CD4-positive, alpha-beta T cell treated with Interleukin-6 for 4 hours (primary cell): ENCODE measurements at places on chromosomes 2 and 18.
A peak's percentile ranks its signal among the peaks of the same experiment; 100 is the strongest.

DNA sequence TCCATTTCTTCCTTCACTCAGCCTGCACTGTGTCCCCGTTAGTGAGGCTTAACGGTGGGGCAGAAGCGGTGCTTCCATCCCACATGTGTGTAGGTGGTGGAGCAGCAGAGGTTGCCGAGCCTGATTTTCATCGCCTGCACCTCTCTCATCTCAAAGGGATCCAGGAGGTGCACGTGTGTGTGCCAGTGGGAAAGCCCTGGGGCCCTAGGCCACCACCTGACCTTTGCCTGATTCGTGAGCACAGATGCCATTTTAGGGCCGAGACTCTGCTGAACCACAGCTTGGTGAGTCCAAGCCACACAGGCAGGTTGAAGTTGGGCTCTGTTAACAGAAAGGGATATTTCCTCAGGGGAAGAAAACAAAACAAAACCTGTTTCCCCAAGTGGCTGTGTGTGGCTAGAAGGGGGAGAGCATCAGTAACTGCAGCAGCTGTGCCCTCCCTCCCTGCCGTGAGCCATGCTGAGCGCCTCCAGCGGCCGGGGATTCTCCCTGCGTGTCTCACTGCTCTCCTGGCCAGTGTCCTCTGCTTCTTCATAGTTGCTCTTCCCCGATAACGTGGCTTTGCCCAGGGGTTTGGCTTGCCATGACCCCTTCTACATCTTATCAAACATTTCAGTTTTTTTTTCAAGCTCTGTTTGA, 81.5 kb downstream of the MAPRE2 start:
- peak; percentile 40 for DNase-seq

DNA sequence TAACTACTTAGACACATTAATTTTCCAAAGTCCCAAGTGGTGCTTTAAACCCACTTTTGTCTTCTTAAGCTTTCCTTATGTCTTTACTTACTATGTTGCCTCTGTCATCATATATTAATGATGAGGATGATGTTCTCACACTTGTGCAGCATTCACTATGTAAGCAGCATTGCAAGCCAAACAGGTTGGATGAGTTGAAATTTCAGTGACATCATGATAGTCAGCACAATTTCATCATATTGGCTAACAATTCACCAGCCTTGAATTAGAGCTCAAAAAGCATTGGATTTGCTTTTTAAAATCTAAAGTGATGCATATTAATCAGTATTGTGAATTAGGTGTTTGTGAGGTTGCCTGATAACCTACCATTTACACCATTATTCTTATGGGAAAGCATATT, 7.7 kb downstream of the APLF start:
- no peak for DNase-seq

DNA sequence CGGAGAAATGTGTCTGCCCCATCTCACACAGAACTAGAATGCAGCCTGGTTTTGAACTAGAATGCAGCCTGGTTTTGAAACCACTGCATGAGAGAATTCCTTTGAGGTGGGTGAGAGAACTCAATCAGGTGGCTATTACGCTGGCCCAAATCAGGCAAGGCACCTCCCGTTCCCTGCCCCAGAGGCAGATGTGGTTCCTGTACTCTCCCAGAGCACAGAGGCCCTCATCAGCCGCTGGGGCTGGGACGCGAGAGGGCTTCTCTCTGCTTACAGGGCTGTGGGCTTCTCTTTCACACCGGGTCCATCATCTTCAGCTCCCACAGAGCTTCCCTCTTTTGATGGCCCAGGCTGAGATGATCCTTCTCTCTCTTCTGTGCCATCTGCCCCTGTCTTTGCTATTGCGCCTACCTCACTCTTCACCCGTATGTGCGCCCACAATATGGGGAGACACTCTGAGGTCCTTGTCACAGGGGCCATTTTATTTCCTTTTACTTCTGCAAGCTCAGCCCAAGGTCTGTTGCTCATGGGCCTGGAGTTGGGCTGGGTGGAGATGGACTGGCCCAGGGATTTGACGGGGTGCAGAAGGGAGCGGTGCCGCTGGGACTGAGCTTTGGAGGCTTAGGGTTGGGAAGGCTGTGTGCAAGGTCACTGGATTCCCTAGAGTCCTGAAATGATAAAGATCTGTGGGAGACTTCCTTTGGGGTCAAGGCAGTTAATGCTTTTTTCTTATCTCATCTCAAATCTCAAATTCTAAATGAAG, 84.4 kb upstream of the HS6ST1 start:
- DNase-seq = no peak

DNA sequence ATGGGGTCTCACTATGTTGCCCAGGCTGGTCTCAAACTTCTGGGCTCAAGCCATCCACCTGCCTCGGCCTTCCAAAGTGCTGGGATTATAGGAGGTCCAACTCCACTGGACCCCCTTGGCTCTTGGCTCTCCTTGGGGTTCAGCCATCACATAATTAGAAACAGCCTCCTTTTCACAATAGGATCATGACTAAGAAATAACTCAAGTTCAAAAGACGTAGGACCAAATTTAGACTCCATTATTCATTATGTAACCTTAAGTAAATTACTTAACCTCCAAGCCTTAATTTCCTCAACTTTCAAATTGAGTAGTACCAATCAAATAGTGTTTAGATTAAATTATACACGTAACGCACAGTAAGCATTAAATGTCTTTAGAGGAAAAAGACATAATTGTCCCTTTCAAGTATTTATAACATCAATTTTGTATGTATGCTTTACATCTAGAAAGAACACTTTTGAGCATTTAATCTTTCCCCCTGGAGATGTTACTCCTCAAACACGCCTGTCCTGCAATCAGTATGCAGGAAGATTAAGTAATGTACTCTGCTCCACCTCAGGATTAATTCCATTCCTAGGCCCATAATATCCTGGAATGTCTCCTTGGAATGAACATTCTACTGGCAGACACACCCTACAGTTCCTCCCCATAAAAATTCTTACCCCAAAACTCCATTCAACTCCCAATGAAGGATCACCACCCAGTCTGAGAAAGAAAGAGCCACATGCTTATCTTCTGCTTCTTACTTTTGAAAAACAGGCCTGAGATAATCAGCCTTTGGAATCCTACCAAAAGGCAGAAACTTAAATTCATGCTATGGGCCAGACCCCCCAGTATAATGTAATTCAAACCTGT, 49.1 kb downstream of the COBLL1 start:
- DNase-seq = no peak

DNA sequence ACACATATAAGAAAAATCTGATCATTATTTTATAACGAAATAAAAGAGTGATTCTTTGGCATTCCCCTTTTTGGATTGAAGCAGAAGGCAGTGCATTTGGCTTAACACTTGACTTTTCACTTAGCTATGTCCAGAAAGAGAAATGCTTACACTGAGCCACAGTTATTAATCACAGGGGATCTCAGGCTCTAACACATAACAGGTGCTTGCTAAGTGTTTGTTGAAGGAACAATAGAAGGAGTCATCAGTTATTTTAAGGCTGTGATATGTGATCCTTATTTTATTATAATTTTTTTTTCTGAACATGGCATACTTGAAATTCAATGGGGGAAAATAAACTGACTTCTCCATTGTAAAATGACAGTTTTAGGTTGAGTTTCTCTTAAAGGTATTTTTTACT, 209.5 kb downstream of the UBE2E3 start:
- DNase-seq = no peak

DNA sequence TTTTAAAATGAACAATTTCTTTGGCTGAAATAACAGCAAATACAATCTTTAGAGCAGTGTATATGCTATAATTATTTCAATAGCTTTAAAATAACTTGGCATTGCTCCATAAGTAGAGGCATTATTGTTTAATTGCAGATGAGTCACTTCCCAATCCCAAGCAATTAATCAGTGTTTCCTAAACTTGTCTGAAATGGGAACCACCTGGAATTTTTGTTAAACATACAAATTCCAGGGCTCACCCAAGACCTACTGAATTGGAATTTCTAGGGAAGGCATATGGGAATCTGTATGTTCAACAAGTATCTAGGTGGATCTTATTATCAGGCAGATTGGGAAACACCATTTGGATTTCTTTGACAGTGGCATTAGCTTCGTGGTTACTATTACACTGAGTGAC, 27.1 kb upstream of the FMNL2 start:
- DNase-seq = no peak

DNA sequence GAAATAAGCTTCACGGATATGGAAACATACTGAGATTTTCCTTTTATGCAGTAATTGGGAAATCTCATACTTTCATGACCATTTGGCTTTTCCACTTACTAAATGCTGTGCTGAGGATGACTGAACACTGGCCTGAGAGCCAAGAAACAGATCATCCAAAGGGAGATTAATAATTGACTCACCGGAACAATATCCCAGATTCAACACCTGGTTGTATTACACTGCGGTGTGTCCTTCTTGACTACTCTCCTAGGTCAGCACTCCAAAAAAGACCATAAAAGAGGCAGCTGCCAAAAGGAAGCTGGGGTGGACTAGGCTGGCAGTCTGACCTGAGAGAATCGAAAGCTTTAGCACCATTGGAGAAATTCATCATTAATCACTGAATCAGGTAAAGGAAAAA, 469.1 kb downstream of the CBLN2 start:
- DNase-seq = no peak

DNA sequence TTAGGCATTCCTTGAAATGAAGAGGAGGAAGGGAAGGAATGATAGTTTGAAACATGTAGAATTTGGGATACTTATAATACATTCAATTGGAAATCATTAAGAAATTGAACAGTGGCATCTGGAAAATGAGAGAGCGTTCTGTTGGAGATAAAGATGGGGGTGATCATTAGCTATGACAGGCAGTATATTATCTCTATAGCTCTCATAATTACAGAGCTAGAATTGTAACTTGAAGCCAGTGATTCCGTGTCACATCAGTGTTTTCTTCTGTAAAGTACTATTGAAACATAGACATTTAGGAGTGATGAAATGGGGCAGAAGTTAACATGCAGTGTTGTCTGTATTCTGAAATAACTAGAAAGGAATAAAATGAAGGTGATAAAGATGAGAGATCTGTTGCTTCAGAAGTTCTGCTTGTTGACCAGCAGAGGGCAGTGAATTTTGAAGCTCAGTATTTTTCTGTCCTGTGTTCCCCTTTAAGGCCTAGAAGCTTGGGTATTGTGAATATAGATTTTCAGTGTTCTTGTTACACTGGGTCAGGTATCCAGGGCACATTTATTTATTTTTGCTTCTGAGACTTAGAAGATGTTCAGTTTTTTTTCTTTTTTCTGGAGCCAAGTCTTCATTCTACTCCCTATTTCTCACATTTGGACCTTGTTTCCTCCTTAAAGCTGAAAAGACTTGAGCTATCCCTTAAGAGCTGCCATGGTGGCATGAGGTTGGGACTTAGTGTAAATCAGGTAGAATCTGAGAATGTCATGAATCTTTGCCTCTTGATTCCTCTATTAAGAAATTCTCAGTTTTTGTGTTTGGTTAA, 157.4 kb downstream of the TAF4B start:
- DNase-seq = no peak

DNA sequence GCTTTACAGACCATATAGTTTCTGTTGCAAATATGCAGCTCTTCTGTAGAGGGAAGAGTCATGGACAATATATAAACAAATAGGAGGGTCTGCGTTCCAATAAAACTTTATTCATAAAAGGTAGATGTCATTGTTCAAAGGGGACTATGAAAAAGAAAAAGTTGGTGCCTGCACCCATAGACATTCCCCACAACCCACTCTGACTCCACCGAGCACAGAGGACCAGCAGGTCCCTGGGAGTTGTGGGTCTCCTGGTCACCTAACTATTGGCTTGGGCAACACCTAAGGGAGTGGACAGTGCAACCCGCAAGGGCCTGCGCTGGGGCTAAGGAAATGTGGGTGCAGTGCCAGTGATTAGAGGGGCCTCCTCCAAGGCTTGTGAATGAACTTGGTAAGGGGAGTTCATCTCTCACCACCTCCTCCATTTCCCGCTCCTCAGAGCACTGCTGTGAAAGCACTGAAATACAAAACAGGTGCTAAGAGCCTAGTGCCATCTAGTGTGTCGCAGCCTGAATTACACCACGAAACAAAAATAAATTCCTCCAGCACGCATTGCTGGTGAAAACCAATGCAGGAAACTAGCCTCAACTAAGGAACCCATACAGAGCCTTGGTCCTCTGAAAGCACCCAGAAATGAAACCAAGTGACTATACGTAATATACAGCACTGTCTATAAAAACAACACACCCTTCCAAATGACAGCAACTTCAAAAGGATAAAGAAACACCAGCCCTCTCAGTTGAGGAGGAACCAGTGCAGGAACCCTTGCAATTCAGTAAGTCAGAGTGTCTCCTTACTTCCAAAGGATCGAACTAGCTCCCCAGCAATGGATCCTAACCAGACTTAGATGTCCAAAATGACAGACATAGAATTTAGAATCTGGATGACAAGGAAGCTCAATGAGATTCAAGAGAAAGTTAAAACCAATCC, 166.6 kb downstream of the RNF144A start:
- DNase-seq = no peak

DNA sequence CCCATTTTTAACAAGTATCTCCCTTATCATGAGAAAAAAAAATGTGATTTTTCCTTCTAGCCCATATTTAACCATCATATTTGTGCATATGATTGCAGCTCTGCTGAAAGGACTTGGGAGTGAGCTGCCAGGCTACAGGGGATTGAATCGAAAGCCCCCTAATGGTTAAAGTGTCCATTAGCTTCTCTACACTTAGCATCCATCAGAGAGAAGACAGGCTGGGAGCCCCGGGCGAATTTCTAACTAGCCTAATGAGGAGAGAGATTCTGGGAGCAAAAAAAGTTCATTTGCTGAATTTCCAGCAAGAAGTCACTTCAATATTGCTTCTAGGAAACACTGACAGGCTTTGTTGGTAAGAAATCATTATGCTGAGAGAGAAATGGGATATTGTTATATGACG, 848.8 kb downstream of the TDRD15 start:
- no peak for DNase-seq

- no peak for DNase-seq
These were observed 4.2 kb upstream of the PAX8 start for GRCh38 chr2:113282747-113283533.

DNA sequence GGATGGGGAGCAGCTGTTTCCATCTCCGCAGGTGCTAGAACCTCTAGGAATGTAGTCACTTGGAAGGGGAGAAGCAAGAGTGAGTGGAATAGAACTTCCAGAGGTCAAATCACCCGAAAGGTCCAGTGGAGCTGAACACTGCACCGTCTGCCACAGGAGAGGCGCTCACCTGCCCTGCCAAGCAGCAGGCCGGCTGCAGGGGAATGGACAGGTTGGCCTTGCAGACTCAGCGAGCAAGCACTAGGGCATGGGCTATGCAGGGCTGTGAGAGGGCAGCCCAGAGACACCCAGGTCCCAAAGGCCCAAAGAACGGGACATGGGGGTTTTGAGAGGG, 214.2 kb downstream of the TNS1 start:
- DNase-seq = no peak

DNA sequence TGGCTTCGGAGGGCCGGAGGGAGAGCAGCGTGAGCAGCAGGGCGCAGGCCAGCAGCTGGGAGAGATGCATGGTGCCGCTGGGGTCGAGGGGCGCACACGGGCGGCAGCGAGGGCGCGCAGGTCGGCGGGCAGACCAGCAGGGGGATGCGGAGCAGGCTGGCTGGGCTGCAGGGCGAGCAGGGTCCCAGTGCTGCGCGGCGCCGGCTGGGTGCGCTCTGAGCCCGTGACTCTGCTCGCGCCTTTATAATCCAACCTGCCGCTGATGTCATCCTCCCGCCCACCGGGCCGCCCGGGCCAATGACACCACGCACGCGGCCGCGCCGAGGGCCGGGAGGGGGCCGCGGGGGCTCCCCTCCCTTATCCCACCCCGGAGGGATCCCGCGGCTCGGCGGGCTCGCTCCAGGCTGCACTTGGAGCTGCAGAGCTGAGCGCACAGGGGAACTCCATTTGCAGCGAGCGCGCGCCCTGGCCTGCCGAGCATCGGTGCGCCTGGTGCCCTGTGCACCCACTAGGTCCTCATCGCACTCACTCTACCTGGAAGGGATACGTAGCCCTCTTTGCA, at the start of gene NPPC:
TSS of gene NPPC (minus strand) at position 217 of the 562 bp plus-strand sequence. CDS start at position 70, 147 bp downstream.
- DNase-seq = peak; percentile 52

GRCh38 chr2:65299246-65299645, 71.6 kb downstream of the ACTR2 start:
- peak; percentile 28 for DNase-seq
